ENCODE measurements at places on chromosomes 4 and X.
A peak's percentile ranks its signal among the peaks of the same experiment; 100 is the strongest.

GRCh38 chr4:105963461-105964400 lies 68.5 kb downstream of the NPNT start:
- no peaks in the 10 kb centered on the region for H3K27me3 ChIP-seq
- no peak overlapping the region for H3K27ac ChIP-seq
- no peak for DNase-seq
- H3K4me1 ChIP-seq = no peaks in the 10 kb centered on the region
- H3K36me3 ChIP-seq = no peaks in the 10 kb centered on the region

DNA sequence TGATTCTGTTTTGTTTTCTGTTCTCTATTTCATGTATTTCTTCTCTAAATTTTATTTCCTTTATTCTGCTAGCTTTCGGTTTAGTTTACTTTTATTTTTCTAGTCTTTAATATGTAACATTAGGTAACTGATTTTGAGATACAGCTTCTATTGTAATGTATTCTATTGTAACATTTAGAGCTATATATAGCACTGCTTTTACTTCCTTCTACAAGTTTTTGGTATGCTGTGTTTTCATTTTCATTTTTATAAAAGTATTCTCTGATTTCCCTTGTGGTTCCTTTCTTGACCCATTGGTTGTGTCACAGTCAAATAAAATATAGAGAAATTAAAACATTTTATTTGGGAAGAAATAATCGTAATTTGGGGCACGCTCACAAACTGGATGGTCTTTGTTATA lies 13.9 kb upstream of the CT47A1 start:
- H3K4me1 ChIP-seq = no peaks in the 10 kb centered on the region
- no peaks in the 10 kb centered on the region for H3K27me3 ChIP-seq

GRCh38 chr4:39502019-39502663 lies 25.1 kb downstream of the UGDH start:
- H3K27me3 ChIP-seq = no peaks in the 10 kb centered on the region
- H3K27ac ChIP-seq = no peak overlapping the region
- no peak overlapping the region for H3K4me3 ChIP-seq
- no peaks in the 10 kb centered on the region for H3K4me1 ChIP-seq

DNA sequence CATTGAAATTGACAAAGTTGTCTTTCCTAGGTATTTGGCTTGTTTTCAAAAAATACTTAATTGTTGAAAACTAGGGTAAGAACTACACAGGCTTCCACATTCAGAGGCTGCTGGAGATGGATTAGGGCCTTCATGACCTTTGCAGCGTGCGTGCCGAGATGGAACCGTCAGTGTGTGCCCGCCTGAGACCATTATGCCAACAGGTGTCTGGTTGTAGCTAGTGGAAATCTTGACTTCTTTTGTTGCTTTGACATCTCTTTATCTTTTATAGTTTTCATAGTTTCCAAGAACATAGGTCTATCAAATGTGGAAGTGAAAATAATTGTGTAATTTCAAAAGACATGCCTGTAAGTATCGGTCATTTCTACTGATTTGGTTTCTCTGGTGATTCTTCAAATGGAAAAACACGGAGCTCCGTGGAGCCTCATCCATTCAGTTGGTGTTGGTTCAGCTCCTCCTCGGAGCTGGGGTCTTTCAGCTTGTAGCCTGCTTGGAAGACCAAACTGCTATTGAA lies 38.9 kb upstream of the CLCN4 start:
- H3K4me3 ChIP-seq = no peak overlapping the region
- peaks cover 7% of the 10 kb centered on the region for H3K36me3 ChIP-seq
- no peaks in the 10 kb centered on the region for H3K27me3 ChIP-seq
- H3K4me1 ChIP-seq = peaks cover 4% of the 10 kb centered on the region
- H3K27ac ChIP-seq = no peak overlapping the region

- H3K4me1 ChIP-seq = no peaks in the 10 kb centered on the region
- no peak overlapping the region for H3K4me3 ChIP-seq
- DNase-seq = no peak
- H3K27ac ChIP-seq = no peak overlapping the region
Observed at GRCh38 chr4:134145369-134145768, 56.2 kb downstream of the PABPC4L start.

- H3K27me3 ChIP-seq = peaks cover 4% of the 10 kb centered on the region
- no peaks in the 10 kb centered on the region for H3K36me3 ChIP-seq
- no peak for DNase-seq
Observed at GRCh38 chr4:83563998-83564397, 28.1 kb downstream of the GPAT3 start.

DNA sequence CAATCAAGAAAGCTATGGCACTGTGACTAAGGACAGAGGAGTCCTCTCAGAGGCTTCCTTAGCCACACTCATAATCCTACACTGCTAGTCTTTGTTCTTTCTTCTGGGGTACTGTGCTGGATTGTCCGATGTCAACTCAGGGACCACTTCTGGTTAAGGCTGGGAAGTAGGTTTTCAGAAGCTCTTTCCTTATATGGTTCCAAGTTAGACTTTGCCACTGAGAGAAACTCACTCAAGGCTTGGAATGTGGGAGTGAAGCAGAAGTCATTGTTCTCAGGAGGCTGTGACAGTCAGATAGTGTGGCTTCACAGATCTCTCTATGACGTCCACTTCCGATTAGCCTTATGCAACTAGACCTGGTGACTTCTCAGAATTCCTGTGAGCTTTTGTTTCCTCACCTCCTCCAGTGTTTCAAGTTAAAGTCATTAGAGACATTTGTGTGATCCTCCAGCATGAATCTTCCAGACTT lies 317.3 kb upstream of the F9 start:
- no peak overlapping the region for H3K4me3 ChIP-seq
- H3K4me1 ChIP-seq = no peaks in the 10 kb centered on the region
- no peaks in the 10 kb centered on the region for H3K36me3 ChIP-seq
- no peak overlapping the region for H3K27ac ChIP-seq
- no peak for DNase-seq

- DNase-seq = no peak
- no peaks in the 10 kb centered on the region for H3K36me3 ChIP-seq
- no peak overlapping the region for H3K27ac ChIP-seq
- H3K4me1 ChIP-seq = peaks cover 21% of the 10 kb centered on the region
- no peak overlapping the region for H3K4me3 ChIP-seq
- H3K27me3 ChIP-seq = peaks cover 15% of the 10 kb centered on the region
Observed at GRCh38 chrX:16120431-16120830, 2.9 kb upstream of the GRPR start.

DNA sequence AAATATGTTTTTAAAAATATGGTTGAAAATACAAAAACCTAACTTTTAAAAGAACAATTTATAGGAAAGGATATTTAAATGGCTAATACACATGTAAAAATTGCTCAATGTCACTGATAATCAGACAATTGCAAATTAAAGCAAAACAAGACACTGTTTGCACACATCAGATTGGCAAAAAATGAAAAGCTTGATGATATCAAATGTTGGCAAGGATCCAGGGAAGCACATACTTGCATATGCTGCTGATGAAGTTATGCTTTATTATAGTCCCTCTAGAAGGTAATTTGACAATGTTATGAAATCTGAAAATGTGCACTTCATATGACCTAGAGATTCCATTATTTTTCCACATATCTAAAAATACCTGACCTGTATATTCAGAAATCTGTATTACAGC lies 45.7 kb upstream of the EPGN start:
- no peak overlapping the region for H3K27ac ChIP-seq
- no peaks in the 10 kb centered on the region for H3K36me3 ChIP-seq
- no peak for DNase-seq
- H3K4me1 ChIP-seq = peaks cover under 1% of the 10 kb centered on the region

GRCh38 chr4:158411269-158411668 lies 110.4 kb upstream of the RXFP1 start:
- no peak for DNase-seq
- no peak overlapping the region for H3K4me3 ChIP-seq
- H3K36me3 ChIP-seq = no peaks in the 10 kb centered on the region
- no peak overlapping the region for H3K27ac ChIP-seq
- H3K4me1 ChIP-seq = no peaks in the 10 kb centered on the region
- no peaks in the 10 kb centered on the region for H3K27me3 ChIP-seq

DNA sequence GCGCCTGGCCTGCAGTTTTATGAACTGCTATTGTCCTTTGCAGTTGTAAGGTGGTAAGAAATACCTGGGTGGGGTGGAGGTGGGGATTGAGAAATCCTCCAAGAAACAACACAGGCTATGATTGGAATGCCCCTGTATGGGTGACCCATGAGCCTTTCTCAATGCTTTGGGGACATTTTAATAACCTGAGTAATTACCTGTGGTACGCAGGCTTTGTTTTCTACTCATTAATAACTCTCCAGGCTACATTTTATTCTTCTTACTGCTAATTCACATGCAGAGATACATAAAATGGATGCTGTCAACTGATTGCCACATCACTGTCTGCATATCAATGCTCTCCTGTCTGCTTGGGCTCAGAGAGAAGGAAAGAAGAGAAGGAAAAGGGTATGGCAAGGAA lies 41.8 kb downstream of the PHEX start:
- no peaks in the 10 kb centered on the region for H3K27me3 ChIP-seq
- H3K4me1 ChIP-seq = no peaks in the 10 kb centered on the region
- no peak overlapping the region for H3K4me3 ChIP-seq
- no peak overlapping the region for H3K27ac ChIP-seq
- H3K36me3 ChIP-seq = no peaks in the 10 kb centered on the region
- no peak for DNase-seq

GRCh38 chrX:115892787-115893671 lies 277.5 kb upstream of the AGTR2 start:
- no peaks in the 10 kb centered on the region for H3K4me1 ChIP-seq
- DNase-seq = no peak
- no peak overlapping the region for H3K4me3 ChIP-seq

DNA sequence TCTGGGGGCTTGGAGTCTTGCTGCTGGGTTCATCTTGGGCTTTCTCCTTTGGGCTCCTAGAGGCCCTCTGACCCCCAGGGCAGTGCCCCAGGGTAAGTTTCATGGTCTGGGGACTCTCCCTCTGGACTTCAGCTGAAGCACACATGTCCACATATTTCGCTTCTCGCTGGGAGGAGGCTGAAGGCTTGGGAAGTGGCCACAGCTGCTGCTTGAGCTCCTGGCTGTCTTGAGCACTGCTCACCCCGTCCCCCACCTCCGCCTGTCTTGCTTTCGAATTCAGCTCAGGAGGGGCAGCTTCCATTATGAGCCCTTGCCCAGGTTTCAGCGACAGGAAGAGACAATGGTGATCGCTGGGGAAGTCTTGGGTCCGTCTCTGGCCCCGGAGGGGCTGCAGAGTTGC lies 3.7 kb downstream of the C4orf54 start:
- H3K4me3 ChIP-seq = no peak overlapping the region
- no peaks in the 10 kb centered on the region for H3K36me3 ChIP-seq
- no peak overlapping the region for H3K27ac ChIP-seq
- H3K27me3 ChIP-seq = peaks cover 3% of the 10 kb centered on the region

DNA sequence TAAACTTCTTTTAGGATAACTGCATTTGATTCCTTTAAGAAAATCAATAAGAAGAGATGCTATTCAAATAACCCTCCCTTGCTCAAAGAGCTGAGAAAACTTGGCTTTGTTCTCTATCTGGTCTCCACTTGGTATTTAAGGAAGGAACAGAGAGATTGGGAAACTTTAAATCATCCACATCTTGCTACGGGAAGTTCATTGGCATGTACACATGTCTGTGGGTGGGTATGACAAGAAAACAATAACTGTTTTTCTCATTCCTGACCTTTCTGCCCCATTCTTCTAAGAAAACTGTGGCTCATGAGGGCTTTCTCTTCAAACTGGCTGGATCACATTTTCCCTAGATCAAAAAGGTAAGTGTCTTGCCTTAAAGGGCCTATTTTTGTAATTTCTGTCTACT lies 6.0 kb downstream of the SEL1L3 start:
- H3K36me3 ChIP-seq = peaks cover 18% of the 10 kb centered on the region
- no peak overlapping the region for H3K4me3 ChIP-seq
- H3K4me1 ChIP-seq = peaks cover 76% of the 10 kb centered on the region
- H3K27ac ChIP-seq = no peak overlapping the region

DNA sequence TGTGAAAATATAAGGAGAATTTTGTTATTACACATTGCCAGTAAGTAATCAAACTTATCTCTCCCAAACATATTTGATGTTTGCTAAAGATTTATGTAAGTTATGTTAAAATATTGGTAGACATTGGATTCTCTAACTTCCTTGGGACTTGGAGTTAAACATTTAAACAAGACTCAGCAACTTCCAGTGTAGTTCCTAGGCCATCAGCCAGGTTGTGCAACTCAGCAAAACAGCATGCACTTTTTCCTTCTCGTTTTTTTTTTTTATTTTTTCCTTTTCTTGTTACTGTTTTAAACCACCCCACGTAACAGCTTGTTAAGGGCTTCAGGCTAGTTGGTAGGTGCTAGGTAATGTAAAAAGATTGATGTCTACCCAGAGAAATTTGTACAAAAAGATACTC lies 510.4 kb downstream of the ANKRD50 start:
- H3K4me1 ChIP-seq = no peaks in the 10 kb centered on the region
- no peak overlapping the region for H3K4me3 ChIP-seq
- no peak for DNase-seq
- no peaks in the 10 kb centered on the region for H3K36me3 ChIP-seq
- no peaks in the 10 kb centered on the region for H3K27me3 ChIP-seq

GRCh38 chr4:127097061-127097460 lies 535.7 kb upstream of the INTU start:
- H3K4me1 ChIP-seq = no peaks in the 10 kb centered on the region
- DNase-seq = no peak
- no peaks in the 10 kb centered on the region for H3K27me3 ChIP-seq
- no peak overlapping the region for H3K4me3 ChIP-seq

DNA sequence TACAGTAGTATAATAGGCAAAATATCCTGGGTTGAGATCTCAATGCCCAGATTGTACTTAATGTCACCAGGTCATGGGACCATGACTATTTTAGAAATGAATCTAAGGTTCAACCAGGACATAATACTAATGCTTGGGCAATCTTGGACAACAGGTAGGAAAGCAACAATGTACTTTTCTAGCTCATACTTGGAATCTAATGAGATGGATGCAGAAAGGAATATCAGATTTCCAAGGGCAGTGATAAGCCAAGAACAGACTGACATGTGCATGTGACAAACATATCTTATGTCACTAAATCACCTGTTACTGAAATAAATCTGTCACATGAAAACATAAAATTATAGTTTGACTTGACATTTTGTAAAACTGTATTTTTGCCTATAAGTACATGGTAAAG lies 51.1 kb downstream of the RPS6KA3 start:
- H3K27me3 ChIP-seq = no peaks in the 10 kb centered on the region
- H3K36me3 ChIP-seq = peaks cover 12% of the 10 kb centered on the region
- no peak overlapping the region for H3K4me3 ChIP-seq
- DNase-seq = no peak
- H3K27ac ChIP-seq = no peak overlapping the region
- H3K4me1 ChIP-seq = peaks cover 31% of the 10 kb centered on the region

- H3K27ac ChIP-seq = no peak overlapping the region
- peaks cover 3% of the 10 kb centered on the region for H3K4me1 ChIP-seq
- H3K27me3 ChIP-seq = no peaks in the 10 kb centered on the region
- no peak overlapping the region for H3K4me3 ChIP-seq
Observed at GRCh38 chrX:77640702-77641101, 145.3 kb downstream of the ATRX start.

DNA sequence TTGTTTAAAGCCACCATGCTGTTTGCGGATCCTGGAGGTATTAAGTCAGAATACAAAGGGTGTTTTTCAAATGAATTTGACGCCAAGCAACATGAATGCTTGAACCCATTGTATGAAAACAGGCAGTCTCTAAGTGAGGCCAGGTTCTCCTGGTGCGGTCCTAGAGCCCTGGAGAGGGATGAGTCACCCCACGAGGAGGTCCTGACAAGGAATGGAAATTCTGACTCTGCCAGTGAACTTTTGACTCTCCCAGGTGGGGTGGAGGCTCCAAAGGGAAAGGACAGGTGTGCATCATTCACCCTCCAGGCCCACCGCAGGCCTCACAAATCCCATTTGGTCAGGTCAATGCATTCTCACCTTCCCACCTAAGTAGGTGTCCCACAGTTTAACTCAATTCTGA lies 1.5 kb downstream of the TRIM2 start:
- peaks cover 7% of the 10 kb centered on the region for H3K27me3 ChIP-seq
- H3K4me3 ChIP-seq = peak overlapping the region; percentile 7
- DNase-seq = no peak
- H3K36me3 ChIP-seq = no peaks in the 10 kb centered on the region

GRCh38 chr4:25821899-25822298 lies 40.9 kb downstream of the SEL1L3 start:
- H3K27me3 ChIP-seq = no peaks in the 10 kb centered on the region
- no peaks in the 10 kb centered on the region for H3K4me1 ChIP-seq
- no peak overlapping the region for H3K4me3 ChIP-seq
- H3K36me3 ChIP-seq = peaks cover 37% of the 10 kb centered on the region

All from activated CD4-positive, alpha-beta T cell treated with anti-CD3 and anti-CD28 coated beads, Interleukin-2, amount 10 ng/mL, durations not matched to agents 7 days and 5 days (primary cell).